ENCODE measurements at places on chromosomes 16 and 17.

- no peak for DNase-seq
These were observed 14.4 kb downstream of the GUCY2D start for GRCh38 chr17:8016632-8017424.

GRCh38 chr16:28882551-28883160 lies 4.4 kb downstream of the ATP2A1 start:
- no peak for DNase-seq

DNA sequence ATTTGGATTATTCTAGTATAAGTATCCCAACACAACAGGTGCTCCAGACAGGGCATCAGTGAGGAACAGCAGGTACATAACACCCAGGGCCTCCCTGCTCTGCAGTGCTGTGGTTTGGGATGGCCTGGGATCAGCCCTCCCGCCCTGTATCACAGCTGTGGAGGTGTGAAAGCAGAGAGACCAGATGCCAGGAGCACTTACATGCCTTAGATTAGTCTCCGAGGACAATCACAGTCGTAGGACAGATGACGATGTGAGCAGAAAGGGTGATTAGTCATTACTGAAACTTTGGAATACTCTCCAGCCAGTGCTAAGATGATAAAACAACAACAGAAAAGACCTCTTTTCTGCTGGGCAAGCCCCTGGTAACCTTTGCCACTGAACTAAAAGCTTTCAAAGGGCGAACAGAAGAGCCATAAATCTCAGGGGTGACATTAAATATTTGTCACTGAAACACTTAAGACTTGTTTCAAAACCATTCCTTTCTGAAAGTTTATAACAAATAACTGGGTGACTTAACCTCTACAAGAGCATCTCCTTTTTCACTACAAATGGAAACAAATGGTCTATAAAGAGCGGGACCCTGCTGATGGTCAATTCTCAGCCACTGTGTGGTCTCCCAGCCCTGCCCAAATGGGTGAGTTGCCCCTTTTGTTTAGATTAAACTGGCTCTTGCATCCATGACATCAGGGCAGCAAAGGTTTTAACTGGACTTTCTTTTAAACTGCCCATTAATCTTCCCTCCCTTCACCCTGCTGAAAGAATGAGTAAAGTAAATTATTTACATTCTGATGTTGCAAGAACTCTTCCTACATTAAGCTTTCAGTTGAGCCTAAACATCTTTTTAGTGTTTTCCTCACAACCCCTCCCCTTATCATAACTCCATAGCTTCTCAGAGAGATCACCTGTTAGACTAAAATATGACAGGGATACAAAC lies 183.1 kb upstream of the COX10 start:
- DNase-seq = no peak

DNA sequence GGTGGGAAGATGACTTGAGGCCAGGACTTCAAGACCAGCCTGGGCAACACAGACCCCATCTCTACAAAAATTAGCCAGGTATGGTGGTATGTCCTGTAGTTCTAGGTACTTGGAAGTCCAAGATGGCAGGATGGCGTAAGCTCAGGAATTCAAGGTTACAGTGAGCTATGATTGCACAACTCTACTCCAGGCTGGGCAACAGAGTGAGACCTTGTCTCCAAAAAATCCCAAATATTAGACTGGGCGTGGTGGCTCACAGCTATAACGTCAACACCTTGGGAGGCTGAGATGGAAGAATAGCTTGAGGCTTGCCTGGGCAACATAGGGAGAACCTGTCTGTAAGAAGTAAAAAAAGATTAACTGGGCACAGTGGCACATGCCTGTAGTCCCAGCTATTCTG lies 30.8 kb downstream of the SUZ12 start:
- no peak for DNase-seq

GRCh38 chr17:15171167-15172047 lies 93.7 kb downstream of the PMP22 start:
- DNase-seq = peak; percentile 52

GRCh38 chr17:50217591-50217990 lies 16.2 kb upstream of the COL1A1 start:
- no peak for DNase-seq

DNA sequence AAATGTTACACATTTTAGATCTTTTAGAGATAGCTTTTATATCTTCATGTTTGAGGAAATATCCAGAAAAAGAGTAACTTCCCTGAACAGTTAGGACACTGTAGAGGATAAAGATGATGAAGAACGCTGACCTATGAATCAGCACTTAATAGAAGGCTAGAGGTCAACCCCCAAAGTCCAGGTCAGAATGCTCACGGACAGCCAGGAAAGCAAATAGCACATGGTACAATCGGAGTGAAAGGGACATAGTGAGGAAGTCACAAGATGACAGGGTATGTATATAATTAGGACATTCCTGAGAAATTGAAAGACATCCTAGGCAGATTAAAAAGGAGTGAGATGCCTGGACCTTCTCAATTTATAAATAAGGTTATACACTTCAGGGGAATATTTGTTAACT lies 55.1 kb upstream of the CNTNAP4 start:
- DNase-seq = no peak

GRCh38 chr17:37478187-37478586 lies 11.5 kb upstream of the DUSP14 start:
- no peak for DNase-seq

- DNase-seq = no peak
These were observed 35.3 kb downstream of the TMEM235 start for GRCh38 chr17:78266771-78267170.

- DNase-seq = no peak
These were observed 55.0 kb upstream of the CBFA2T3 start for GRCh38 chr16:89031715-89032659.

DNA sequence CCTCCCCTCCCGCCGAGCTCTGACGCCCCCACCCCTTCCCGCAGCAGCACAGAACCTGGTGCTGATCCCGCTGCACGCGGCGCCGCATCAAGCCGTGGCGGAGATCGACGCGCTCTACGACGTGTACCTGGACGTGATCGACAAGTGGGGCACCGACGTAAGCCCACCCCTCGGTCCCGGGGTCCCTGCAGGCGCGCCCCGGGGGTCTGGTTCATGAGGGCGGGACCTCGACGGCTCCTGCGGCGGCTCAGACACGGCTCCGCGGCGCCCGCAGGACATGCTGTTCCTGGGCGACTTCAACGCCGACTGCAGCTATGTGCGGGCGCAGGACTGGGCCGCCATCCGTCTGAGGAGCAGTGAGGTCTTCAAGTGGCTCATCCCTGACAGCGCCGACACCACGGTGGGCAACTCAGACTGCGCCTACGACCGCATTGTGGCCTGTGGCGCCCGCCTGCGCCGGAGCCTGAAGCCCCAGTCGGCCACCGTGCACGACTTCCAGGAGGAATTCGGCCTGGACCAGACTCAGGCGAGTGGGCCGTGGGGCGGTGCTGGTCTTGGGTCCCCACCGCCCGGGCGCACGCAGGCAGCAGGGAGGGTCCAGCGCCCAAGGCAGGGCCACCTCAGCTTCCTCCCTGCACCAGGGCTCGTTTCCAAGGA lies 1.4 kb downstream of the DNASE1L2 start:
- no peak for DNase-seq

DNA sequence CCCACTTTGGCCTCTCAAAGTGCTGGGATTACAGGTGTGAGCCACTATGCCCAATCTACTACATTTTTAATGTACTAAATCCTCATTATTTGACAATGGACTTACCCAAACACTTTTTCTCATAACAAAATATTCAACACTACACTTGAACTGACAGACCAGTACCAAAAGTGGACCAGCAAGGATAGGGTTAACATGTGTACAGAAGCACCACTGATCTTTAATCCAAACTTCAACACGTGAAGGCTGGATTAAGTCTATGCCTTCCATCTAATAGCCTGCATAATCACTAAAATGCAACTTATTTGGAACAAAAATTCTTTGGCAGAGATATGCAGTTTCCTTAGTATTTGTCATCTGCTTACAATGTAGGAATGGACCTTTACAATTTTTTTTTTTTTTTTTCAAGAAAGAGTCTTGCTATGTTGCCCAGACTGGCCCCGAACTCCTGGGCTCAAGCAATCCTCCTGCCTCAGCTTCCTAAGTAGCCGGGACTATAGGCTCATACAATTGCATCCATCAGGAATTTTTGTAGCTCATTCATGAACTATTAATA lies 60.0 kb upstream of the BCAR1 start:
- DNase-seq = no peak

DNA sequence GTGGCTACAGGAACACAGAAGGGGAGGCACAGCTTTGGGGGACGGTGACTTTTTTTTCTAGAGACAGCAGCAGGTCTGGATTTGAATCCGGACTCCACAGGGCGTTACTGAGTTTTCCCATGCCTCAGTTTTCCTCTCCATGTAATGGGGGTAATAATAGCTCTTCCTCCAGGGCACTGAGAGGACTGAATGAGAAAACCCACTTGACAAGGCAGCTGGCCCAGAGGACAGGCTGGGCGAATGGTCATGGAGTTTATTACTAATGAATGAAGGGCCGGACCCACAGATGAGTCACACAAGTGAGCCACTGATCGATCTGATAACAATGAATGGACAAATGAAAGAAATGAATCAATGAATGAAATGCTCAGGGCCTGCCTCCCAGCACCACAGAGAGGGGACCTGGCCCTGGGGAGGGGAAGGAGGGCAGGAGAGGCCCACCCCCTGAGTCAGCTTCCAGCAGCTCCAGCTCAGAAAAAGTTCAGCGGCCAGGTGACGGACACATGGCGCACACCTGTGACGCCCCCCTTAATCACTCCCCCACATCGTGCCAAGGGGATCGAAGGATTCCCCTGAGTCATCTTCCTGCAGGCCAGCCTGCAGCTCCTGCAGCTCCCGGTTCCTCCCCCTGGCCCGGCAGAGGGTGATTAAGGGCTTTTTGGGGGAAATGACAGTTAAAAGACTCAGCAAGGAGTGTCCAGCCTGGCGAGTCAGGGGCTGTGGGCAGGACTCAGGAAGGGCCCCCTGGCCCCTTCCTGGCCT lies 54.3 kb downstream of the SOCS1 start:
- DNase-seq = no peak

GRCh38 chr17:77566566-77567138 lies 391.9 kb upstream of the TNRC6C start:
- no peak for DNase-seq

DNA sequence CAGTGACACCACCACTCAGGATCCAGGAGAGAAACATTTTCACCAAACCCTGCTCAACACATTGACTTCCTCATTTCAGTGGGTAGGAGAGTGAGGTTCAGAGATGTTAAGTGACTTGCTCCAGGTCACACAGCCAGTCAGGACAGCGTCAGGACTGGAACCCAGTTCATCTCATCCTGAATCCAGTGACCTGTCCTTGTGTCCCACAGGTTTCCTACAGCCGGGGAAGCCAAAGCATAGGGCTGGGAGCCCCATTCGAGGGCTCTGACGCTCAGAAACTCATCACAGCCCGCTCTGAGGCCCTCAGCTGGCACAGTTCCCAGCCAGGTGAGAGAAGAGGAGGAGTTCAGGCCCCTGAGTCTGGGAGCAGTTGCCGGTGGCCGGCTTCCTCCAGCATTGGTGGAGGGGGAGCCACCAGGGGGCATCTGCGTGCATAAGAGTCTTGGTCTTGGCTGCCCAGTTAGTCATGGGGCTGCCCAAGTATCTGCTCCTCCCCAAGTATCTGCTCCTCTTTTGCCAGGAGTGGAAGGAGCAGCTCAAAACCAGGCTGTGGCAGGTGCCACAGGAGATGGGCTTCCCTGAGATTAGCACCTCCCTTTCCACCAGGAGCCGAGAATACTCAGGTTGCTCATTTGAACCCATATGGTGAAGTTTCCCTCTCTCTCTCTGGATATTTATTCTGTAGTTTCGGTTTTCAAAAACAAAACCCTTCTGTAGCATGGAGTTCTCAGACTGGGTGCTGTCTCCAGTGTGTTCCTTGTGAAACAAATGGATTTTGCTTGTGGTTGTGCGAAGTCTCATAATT lies 56.0 kb downstream of the TNFRSF13B start:
- DNase-seq = no peak

GRCh38 chr16:49940464-49941224 lies 84.4 kb upstream of the CNEP1R1 start:
- no peak for DNase-seq

GRCh38 chr16:12775656-12776236 lies 27.9 kb downstream of the CPPED1 start:
- no peak for DNase-seq

DNA sequence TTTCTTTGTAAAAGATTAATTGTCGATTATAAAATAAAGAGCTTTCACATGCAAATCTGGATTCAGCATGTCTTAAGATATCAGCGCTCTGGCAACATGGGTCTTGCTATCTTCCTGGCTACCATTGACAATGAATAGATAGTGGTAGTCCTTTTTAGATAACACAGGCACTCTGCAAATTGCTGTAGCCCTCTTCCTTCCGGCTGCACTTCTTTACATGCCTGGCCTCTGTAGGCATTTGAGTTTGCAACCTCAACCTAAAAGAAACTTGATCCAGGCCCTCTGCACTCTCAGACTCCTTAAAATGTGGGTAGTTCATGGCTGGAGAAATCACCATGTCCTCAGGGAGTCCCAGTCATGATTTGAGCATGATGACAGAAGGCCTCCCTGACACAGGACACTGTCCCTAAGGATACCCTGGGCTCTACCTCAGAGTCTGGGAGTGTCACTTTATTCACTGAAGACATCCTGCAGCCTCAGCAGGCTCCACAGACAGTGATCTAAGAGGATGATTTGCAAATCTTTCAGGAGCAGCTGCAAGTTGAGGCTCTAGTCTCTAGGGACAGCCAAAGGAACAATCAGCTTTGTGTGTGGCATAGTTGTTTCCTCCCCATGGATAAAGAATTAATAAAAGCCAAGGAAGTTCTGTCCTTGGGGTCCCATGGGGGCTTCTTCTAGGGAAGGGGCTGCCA lies 529.4 kb downstream of the RBFOX1 start:
- no peak for DNase-seq

- DNase-seq = no peak
These were observed 62.2 kb downstream of the UTP18 start for GRCh38 chr17:51322390-51323029.

- no peak for DNase-seq
These were observed 11.4 kb upstream of the ARHGAP23 start for GRCh38 chr17:38416840-38417209.

DNA sequence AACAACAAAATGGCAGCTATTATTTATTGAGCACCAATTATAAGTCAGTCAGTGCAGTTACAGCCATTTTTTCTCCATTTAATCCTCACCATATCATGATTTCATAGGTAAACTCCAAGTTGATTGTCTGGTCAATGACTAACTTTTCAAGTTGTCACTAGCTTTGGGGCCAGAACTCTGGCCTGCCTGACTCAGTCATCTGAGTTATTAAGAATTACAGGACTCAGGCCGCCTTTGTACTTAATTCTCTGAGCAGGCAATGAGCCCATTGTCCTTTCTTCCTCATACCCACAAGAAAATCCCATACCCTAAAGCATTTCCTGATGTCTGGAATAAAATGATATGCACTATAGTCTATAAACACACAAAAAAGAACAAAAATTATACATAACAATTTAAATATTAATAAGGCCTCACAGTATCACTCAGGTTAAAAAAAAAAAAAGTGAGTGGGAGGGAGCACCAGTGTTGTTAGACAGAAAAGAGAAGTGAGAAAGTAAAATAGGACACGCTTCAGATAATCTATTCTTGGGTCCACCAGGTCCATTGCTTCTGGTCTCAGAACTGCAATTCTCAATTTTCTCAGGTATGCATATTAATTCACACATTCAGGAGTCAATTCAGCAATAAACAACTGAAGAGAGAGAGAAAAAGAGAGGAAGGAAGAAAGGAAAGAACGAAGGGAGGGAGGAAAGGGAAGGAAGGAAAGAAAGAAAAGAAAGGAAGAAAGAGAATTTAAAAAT lies 70.2 kb downstream of the SPAG9 start:
- no peak for DNase-seq
